Neural cell (in vitro differentiated cells): ENCODE measurements at places on chromosomes 5 and 9. TPM values are rescaled to one million over a fixed set of nuclear protein-coding genes. Genes with fewer than 3 reads are reported as not detected.

The ETF1 gene
- 56.9 and 62.1 TPM in 2 replicates for polyA plus RNA-seq

The PKD2L2 gene
- polyA plus RNA-seq, result not detected in 2 replicates

The SH2D3C gene
- polyA plus RNA-seq, result 14.5 and 19.4 TPM in 2 replicates

The ZBTB5 gene
- polyA plus RNA-seq, result 21.0 and 23.6 TPM in 2 replicates

The MYOT gene
- not detected in 2 replicates for polyA plus RNA-seq

The OR1L1 gene
- not detected in 2 replicates for polyA plus RNA-seq

The HAND1 gene
- not detected in 2 replicates for polyA plus RNA-seq

The FAM240B gene
- polyA plus RNA-seq, result not detected in 2 replicates

The ARID3C gene
- 2.1 and 2.8 TPM in 2 replicates for polyA plus RNA-seq

The LRRC14B gene
- not detected in 2 replicates for polyA plus RNA-seq

The SNCAIP gene
- 25.6 and 29.9 TPM in 2 replicates for polyA plus RNA-seq

The FAM78A gene
- 0.47 and 0.62 TPM in 2 replicates for polyA plus RNA-seq

The SHISAL2B gene
- polyA plus RNA-seq, result not detected in 2 replicates

The ARL14EPL gene
- polyA plus RNA-seq, result 0.24 TPM in 1 of 2 replicates, not detected in the other

The FABP6 gene
- polyA plus RNA-seq, result 3.6 TPM in 1 of 2 replicates, not detected in the other

The SPACA9 gene
- polyA plus RNA-seq, result 4.6 and 5.2 TPM in 2 replicates
